Forelimb muscle (tissue), 1 donor: ENCODE measurements at places on chromosomes 16 and 17. TPM values are rescaled to one million over a fixed set of nuclear protein-coding genes. Genes with fewer than 3 reads are reported as not detected.

GRCh38 chr17:27083408-27084185 lies 210.3 kb upstream of the WSB1 start:
- DNase-seq = no peak

DNA sequence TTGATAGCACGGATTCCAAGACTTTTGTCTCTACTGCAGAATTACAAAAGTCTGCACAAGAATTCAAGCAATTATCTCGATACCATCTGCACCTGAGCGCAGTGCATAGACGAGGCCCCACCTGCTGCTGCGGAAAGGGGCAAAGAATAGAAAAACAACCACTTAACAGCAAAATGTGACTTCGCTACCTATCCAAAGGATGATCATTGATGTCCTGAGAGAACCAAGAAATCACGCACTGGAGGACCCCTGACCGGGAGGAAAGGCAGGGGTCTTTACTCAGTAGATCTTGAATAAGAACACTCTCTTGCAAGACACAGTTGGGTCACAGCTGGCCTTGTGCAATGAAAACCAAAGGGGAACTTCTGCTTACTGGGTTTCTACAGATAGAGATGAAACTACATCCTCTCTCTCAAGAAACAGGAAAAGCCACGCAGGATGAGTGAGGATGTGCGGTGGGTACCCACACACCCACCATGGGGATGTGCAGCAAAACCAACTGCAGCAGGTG lies 147.4 kb upstream of the RPH3AL start:
- DNase-seq = no peak

DNA sequence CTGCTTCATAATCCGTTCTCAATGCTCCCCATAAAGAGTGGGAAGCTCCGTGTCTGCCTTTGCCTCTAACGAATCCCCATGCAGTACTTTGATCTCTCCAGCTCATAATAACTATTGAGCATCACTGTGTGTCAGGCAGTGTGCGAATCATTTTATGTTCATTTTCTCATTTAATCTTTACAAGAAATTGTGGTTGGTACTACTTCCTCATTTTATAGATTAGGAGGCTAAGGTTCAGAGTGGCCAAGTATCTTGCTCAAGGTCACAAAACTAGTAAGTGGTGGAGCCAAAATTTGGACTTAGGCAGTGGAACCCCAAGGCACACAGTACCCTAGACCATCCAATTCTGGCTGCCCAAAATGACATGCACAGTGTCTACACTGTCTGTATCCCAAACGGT lies 44.8 kb downstream of the ABCC12 start:
- DNase-seq = no peak

SLC52A1 gene
- 0.08 TPM for polyA plus RNA-seq

HID1 gene
- 5.9 TPM for polyA plus RNA-seq

DNA sequence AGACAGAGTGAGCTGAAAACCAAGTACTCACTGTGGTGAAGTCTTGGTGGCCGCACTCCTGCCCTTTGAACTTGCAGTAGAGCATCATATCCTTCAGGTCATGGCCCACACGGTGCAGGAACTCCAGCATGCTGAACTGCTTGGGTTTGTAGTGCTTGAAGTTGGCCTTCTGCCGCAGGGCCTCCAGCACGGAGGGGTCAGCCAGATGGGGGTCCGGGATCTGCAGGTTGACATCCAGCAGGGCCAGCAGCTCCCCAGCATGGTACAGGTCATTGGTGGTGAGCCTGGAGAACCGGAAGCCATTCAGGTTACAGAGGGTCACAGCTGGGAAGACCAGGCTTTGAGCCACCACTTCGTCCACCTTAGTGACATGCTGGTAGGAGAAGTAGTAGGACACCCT lies 99.1 kb upstream of the CCL2 start:
- no peak for DNase-seq

DNA sequence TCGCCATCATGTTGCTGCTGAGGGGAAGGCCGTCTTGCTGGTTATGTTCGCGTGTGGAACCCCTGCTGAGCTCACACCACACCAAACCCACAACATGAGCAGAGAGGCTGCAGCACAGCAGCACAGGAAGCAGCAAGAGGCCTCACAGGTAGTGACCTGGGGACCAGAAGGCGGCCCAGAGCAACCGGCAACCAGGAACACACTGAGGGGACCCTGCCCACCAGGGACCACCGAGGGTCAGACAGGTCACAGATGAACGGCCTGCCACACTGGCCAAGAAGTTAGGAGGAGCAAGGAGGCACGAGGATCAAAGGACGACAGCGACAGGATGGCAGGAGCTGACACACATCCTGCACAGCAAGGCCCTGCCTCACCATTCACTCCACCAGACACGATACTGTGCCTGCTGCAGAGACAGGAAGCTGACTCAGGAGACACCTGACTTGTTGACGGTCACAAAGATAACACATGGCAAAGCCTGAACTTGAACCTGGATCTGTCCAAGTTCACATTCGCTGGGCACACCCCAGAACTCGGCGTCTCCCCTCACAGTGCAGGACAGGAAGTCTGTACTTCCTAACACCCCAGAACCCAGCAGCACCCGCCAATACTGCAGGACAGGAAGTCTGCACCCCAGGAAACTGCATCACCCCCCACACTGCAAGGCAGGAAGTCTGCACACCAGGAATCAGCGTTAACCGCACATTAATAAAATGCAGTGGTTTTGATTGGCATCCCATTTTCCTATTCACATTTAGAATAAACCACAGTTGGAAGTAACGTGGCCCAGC lies 98.5 kb downstream of the ZNF778 start:
- DNase-seq = no peak

RAB26 gene
- 1.0 TPM for polyA plus RNA-seq
